B cell (primary cell): ENCODE measurements at places on chromosomes 7 and 10.

- DNase-seq: no peak
These were observed 41.4 kb upstream of the ZMIZ1 start for GRCh38 chr10:79027147-79028055.

GRCh38 chr7:68984306-68984705 is 614.0 kb upstream of the AUTS2 start:
- no peak for DNase-seq

GRCh38 chr10:63744060-63744941 is 223.1 kb downstream of the REEP3 start:
- DNase-seq: no peak

GRCh38 chr7:8255680-8256655 is 6.0 kb downstream of the ICA1 start:
- no peak for DNase-seq

DNA sequence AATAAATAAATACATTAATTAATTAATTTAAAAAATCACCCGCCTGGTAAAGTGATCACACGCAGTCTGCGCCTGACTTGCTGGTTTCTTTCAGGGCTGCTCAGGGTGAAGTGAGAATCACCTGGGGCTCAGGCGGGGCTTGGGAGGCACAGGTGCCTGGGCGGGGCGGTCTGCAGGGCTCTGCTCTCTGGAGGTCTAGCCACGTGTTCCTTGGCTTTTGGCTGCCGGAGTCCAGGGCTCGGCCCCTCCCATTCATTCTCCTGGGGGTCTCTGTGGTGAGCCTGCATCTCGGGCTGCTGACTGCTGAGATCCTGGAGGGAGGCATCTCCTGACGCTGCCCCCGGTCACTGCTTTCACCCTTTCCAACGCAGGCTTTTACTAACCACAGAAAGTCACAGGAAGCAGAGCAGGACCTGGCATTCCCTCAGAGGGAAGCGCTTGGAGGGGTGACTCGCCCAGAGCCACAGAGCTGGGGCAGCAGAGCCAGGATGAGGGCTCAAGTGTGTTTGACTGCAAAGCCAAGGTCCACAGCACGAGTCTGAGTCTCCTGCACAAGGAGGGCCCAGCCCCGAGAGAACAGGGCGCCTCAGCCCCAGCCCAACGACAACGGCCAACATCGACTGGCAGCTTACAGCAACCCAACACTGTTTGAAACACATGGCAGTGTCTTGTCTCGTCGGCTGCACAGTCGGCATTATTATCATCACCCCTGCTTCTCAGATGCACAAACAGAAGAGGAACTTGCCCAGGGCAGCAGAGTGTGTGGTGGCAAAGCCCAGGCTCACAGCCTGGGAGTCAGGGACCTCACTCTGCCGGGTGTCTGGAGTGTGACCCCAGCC is 22.4 kb upstream of the MNX1 start:
- no peak for DNase-seq

DNA sequence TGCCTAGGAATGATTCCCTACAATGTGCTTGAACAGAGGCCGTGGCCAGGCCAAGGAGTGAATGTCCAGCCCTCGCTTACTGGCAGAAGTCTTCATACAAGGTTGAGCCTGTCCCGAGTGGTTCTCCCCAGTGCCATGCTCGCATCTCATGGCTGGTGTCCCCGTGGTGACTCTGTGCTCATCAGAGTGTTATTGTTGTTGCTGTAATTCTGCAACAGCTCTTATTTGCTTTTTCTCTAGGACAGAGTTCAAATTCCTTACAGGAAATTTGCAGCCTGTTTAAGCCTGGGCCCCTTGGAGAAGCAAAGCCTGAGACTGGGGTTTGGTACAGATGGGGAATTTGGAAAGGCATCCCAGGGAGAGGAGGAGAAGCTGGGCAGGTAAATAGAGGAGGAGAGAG is 157.7 kb upstream of the PRR15 start:
- no peak for DNase-seq

DNA sequence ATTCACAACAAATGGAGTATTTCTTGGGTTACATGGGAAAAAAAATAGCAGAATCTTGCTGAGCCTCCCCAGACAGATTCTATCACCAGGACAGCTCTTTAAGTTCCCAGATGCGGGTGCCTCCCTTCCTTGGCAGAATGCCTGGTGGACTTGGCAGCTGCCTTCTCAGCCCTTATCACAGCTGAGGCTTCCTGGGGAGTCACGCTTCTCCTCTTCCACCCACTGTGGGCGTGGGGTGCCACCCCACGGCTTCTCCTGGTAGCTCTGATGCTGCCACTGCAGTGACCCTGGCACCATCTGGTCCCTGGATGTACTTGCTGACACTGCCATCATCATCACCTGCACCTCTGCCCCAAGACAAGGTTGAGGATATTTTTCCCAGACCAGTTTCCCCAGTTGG is 16.2 kb upstream of the NME8 start:
- DNase-seq: peak; percentile 53

- DNase-seq: no peak
These were observed 564.1 kb upstream of the KCND2 start for GRCh38 chr7:119708891-119709290.

GRCh38 chr7:36604806-36605205 is 119.5 kb downstream of the AOAH start:
- no peak for DNase-seq

GRCh38 chr7:100949933-100950443 is 654 bp downstream of the MUC3A start:
- no peak for DNase-seq

DNA sequence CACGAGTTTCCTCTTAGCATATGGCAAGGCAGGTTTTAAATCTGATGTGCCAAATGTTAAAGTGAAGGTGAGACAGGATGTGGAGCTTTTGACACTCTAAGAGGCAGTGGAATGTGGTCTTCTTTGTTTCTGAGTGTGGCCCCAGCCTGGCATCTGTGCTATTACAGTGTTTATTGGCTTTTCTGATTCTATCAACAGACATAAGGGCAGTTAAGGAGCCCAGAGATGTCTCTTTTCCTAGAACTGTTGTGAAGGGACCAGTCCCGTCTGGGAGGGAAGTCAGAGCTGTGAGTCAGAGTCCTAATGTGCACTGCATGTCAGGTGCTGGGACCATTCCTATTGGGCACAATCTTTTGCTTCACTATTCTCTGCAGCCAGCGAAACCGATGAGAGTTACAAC is 32.5 kb downstream of the TRUB1 start:
- DNase-seq: no peak

GRCh38 chr7:41837916-41838315 is 135.0 kb upstream of the INHBA start:
- DNase-seq: no peak

DNA sequence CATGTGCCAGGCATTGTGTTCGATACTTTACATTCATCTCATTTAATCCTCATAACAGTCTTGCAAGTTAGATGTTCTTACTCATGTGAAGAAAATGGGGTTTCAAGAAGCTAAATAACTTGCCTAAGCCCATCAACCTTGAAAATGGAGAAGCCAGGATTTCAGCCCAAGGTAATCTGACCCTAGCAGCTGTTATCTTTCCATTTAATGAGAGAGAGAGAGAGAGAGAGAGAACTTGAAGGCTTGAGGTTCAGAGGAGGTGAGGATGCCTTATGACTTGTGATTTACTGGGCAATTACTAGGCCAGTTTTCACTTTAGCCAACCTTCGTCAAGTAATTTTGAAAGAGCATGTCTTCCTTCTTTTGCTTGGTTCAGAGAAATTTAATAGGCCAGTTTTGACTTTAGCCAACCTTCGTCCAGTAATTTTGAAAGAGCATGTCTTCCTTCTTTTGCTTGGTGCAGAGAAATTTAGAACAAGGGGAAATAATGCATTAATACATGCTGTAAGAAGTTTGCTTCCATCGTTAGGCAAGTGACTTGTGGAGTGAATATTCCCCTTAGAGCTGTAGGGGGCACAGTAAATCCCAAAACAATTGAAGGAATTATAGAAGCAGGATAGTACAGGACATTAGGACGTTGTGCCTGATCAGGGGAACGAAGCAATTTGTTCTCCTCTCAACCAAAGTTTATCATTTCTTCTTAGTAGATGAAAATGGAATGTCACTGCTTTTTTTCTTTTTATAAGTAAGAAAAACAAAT is 143.0 kb upstream of the BMPER start:
- DNase-seq: no peak

DNA sequence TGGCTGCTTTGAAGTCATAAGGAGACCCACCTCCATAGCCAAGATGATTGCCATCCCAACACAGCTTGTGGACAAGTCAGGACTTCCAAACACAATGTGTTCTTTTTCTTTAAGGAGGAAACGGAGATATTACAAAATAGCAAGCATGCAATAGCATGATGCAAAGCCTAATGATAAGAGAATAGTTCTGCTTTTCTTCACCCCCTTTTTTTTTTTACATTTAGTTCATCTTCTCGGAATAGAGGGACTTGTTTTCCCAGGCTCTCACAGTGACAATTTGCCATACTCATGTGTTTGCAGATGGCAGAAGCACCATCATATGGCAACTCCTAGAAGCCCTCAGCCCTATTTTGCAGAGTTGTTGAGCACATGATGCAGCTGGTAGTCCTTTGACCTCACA is 119.8 kb downstream of the ITGB8 start:
- DNase-seq: no peak

GRCh38 chr10:33661580-33662336 is 327.3 kb upstream of the NRP1 start:
- DNase-seq: no peak

- no peak for DNase-seq
These were observed 36.9 kb upstream of the GSDME start for GRCh38 chr7:24793982-24794648.

DNA sequence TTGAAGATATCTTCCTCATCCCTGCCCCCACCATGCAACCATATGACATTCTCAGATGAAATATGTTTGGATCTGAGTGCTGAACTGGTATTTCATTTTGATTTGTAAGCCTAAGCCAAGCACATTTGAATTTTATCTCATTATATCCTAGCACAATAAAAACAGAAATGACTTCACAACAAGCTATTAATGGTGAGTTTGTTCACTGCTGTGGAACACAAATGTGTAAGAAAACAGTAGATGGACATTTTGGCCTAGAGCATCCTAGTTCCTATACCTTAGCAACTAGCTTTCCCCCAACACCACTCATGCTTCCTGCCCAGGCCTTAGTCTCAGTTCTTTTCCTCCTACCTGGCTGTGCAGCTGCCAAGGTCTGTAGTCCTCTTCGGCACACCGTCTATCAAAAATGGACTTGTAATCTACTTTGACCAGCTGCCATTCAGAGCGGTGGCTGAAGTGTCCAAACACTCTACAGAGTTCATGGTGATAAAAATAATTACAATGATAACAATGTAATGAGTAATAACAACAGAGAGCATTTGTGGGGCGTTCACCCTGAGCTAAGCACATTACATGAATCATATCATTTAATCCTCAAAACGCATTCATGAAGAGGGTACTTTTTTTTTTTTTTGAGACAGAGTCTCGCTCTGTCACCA is 491.9 kb downstream of the SORCS1 start:
- no peak for DNase-seq

GRCh38 chr7:47807756-47808155 is 140.5 kb downstream of the PKD1L1 start:
- peak; percentile 67 for DNase-seq

DNA sequence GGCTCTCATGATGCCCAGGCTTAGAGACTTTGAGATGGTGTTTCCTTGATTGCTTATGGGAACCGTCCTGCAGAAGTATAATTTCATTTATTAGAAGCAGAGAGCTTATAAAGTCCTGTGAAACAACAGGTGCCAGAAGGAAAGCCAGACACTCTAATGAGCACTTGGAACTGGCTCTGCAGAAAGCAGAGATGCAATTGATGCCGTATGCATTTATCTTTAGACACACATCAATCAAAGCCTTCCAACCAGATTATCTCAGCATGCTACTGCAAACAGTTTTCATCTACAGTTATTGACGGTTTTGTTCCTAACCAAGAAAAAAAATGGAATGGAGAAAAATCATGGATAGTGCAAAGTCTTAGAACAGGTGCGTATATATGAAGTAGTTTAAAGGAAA is 371.7 kb upstream of the PRKCQ start:
- no peak for DNase-seq

DNA sequence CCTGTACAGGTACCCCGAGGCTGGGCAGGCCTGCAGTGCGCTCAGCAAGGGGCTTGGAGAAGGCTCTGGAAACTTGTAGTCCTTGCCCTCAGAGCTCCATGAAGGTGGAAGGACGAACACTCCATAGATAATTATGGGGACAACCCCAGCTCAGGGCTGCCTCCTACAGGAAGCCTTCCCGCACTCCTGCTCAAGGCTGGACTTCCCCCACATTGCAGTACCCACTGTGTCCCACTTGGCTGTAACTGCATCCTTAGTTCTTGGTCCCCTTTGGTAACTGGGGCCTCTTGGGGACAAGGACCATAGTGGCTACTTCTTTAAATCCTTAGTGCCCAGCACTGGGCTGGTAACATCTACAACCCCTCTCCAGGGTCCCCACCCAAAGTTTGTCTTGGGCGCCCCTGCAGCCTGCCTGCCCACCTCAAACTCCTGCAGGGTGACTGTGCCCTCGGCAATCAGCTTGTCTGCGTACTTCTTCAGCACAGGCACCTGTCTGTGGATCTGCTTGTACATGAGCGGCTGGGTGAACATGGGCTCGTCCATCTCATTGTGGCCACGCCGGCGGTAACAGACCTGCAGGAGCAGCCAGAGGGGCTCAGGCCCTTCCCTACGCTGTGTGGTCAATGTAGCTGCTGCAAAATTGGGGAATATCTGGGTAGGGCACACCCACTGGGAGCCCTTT is 17.1 kb downstream of the OGDHL start:
- no peak for DNase-seq

- no peak for DNase-seq
These were observed 22.7 kb upstream of the AKR1B10 start for GRCh38 chr7:134504660-134505164.

GRCh38 chr10:79392506-79393176 is 45.4 kb downstream of the PPIF start:
- DNase-seq: no peak

DNA sequence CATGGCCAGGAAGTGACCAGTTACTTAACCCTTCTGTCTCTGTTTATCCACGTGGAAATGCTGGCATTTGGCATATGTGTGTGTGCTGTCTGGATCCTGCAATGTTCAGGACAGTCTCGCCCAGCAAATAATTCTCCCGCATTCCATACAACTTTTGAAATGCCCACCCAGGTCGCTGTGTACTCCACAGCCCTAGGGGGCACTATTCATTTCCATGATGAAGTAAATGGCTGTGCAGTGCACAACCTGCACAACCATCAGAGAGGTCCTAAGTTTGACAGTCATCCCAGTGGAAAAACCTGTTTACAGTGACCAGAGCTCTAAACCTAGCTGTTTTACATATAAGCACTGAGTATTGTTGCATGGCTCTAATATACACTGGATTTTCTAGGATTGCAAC is 38.1 kb downstream of the ZNF503 start:
- no peak for DNase-seq
